Activated CD8-positive, alpha-beta memory T cell treated with anti-CD3 and anti-CD28 coated beads for 1 hour (primary cell): ENCODE measurements at places on chromosomes 6 and 20.

- DNase-seq = no peak
Observed at GRCh38 chr6:35497571-35498421, 917 bp upstream of the TEAD3 start.

GRCh38 chr6:44401138-44401537 is 13.6 kb downstream of the CDC5L start:
- no peak for DNase-seq

GRCh38 chr20:24146231-24146634 is 157.7 kb upstream of the GGTLC1 start:
- DNase-seq = no peak

DNA sequence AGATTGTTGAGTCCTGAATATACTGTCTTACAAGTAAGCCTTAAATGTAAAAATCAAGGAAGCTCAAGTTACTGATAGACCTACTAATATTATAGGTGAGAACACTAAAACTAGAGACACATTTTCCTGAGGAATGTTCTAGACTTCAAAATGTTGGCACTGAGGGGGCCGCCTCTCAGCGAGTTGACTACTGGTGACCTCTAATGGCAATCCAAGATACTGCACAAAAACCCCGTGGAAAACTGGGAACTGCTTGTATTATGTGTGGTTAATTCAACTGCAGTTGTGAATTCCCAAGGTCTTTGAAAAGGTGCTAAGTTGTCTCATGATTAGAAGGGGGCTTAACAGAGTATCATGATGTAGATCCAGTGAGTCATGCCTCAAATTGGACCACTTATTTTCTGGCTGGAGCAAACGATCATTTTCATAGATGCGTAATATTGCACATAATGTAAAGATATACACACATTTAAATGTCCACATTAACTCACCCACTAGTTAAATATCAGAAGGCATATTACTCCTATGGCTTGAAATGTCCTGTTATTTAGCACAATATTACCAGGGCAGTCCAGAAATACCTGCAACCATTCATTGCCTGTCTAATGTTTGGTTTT is 336.2 kb downstream of the FOXA2 start:
- DNase-seq = no peak

DNA sequence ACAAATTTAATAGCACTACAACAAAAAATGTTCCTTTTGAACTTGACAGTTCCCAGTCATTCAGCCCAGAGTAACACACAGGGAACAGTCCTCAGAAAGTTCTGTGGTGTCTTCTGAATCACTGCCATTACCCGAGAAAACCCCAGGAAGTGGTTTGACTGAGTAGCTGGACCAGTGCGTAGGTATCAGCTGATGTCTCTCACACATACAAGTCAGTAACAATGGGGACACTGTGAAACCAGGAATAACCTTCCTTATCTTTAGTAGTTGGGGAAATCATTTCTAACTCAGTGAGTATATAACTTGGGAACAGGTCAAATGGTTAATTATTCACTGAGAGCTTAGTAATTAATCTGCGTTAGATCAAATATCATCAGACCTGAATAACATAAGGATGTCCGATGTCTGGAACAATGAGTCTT is 73.1 kb downstream of the HIVEP2 start:
- no peak for DNase-seq

- DNase-seq = no peak
Observed at GRCh38 chr6:149403534-149403933, 3.5 kb downstream of the SUMO4 start.

DNA sequence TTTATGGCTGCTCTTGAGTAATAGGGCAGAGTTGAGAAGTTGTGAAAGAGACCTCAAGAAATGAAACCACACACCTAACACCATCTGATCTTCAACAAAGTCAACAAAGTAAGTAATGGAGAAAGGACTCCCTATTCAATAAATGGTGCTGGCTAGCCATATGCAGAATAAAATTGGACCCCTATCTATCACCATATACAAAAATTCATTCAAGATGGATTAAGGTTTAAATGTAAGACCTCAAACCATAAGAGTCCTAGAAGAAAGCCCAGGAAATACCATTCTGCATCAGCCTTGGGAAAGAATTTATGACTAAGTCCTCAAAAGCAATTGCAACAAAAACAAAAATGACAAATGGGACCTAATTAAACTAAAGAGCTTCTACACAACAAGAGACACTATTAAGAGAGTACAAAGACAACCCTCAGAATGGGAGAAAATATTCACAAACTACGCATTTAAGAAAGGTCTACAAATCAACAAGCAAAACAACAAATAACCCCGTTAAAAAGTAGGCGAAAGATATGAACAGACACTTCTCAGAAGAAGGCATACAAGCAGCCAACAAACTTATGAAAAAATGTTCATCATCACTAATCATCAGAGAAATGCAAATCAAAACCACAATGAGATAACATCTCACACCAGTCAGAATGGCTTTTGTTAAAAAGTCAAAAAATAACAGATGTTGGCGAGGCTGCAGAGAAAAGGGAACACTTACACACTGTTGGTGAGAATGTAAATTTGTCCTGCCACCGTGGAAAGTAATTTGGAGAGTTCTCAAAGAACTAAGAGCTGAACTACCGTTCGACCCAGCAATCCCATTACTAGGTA is 4.0 kb downstream of the MAP3K5 start:
- no peak for DNase-seq

DNA sequence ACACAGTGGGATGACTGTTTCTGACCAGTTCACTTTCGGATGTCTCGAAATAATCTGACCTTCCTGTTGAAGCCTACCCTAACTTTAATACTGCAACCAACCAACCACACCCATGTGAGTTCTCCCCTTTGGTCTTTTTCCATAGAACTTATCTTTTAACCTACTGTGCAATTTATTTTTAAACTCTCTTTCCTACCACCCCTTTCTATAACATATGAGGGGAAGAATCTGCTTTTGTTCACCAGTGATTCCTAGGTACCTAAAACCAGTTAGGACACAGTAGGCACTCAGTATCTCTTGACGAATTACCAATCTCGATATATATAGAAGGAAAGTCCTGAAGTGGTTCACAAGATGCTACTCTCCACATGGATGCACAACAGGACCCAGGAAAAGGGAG is 7.0 kb downstream of the COX7A2 start:
- DNase-seq = no peak
